GM23338 (cell line): ENCODE measurements at places on chromosomes 4 and X. TPM values are rescaled to one million over a fixed set of nuclear protein-coding genes. Genes with fewer than 3 reads are reported as not detected.

GRCh38 chr4:35125995-35126712 lies 1118.2 kb downstream of the ARAP2 start:
- no peak overlapping the region for H3K4me3 ChIP-seq
- H3K27ac ChIP-seq = no peak overlapping the region
- no peaks in the 10 kb centered on the region for H3K36me3 ChIP-seq
- H3K27me3 ChIP-seq = no peaks in the 10 kb centered on the region
- DNase-seq = no peak

GRCh38 chr4:70903291-70903603 lies 1.1 kb downstream of the MOB1B start:
- H3K27ac ChIP-seq = no peak overlapping the region
- peaks cover 7% of the 10 kb centered on the region; the same call in 1 of the 2 replicates for H3K36me3 ChIP-seq
- DNase-seq = no peak
- H3K27me3 ChIP-seq = no peaks in the 10 kb centered on the region
- H3K4me1 ChIP-seq = peaks cover 7% of the 10 kb centered on the region
- H3K4me3 ChIP-seq = peak overlapping the region; percentile 94

- no peaks in the 10 kb centered on the region for H3K27me3 ChIP-seq
- no peak for DNase-seq
- no peaks in the 10 kb centered on the region for H3K4me1 ChIP-seq
These were observed 109.2 kb downstream of the STOX2 start for GRCh38 chr4:184014301-184014700.

- no peak for DNase-seq
- H3K27ac ChIP-seq = no peak overlapping the region
- H3K36me3 ChIP-seq = no peaks in the 10 kb centered on the region
- H3K4me1 ChIP-seq = no peaks in the 10 kb centered on the region
- no peak overlapping the region for H3K4me3 ChIP-seq
These were observed 226.1 kb downstream of the ENOX2 start for GRCh38 chrX:130676861-130677260.

GRCh38 chr4:149595500-149595899 lies 220.1 kb downstream of the IQCM start:
- no peaks in the 10 kb centered on the region for H3K4me1 ChIP-seq
- H3K36me3 ChIP-seq = no peaks in the 10 kb centered on the region
- no peak for DNase-seq
- H3K4me3 ChIP-seq = no peak overlapping the region
- no peak overlapping the region for H3K27ac ChIP-seq

DNA sequence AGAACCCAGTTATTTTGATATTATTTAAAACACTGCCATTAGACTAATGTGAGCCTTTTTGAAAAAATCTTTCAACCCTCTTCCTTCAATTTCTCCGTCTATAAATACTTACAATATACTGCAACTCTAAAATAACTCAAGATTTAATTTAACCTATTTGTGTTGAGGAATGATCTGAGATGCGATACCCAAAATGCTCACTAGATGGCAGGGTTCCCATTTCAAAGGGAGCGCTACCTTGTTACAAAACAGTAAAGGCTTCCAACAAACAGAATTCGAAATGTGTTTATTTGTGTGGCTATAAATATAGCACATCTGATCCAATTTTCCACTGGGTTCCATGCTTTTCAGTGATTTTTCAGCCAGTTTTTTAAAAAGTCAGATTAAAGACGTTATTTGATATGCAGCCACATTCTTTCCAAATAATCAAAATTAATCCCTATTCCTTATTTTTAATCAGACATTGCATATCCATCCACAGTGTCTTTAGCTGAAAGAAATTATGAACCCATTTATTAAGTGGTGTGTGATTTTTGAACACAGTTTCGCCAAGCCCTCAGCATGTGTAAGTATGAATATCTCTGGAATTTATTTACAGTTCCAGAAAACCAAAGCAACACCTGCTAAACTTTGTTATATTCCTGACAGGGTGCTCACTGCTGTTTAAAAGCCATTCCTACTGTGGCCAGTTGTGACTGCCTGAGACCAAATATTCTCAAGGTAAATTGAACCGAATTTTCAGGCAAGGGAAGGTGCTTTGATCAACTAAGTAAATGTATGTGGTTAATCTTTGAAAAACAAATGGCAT lies 668.0 kb upstream of the LCORL start:
- H3K27me3 ChIP-seq = no peaks in the 10 kb centered on the region
- peak; percentile 79 for DNase-seq
- H3K4me1 ChIP-seq = peaks cover 36% of the 10 kb centered on the region
- H3K27ac ChIP-seq = peak overlapping the region; percentile 93
- H3K4me3 ChIP-seq = no peak overlapping the region

DNA sequence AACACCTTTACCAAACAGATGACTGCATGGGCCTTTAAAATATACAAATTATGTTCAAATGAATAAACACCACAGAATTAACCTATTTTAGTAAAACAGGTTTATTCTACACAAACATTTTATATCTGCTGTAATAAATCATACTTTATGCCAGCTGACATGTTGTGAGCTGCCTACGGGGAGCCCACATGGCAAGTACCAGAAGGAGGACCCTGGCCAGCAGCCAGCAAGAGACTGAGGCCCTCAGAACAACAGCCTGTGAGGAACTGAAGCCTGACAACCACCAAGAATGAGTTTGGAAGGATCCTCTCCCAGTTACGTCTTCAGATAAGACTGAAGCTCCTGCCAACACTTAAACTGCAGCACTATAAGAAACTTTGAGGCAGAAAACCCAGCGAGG lies 377.0 kb downstream of the PDGFC start:
- no peaks in the 10 kb centered on the region for H3K27me3 ChIP-seq
- no peak overlapping the region for H3K27ac ChIP-seq
- H3K4me3 ChIP-seq = no peak overlapping the region
- no peak for DNase-seq

The TBC1D19 gene
- 4.0 and 4.3 TPM in 2 replicates for total RNA-seq

The WNK3 gene
- total RNA-seq = 27.4 and 27.6 TPM in 2 replicates

The ITIH6 gene
- not detected in 2 replicates for total RNA-seq

The FAM149A gene
- total RNA-seq = 13.3 and 22.5 TPM in 2 replicates

The RHOXF2 gene
- total RNA-seq = not detected in 2 replicates

The CXCL1 gene
- total RNA-seq = 1.6 and 1.9 TPM in 2 replicates

The PHEX gene
- total RNA-seq = 0.21 TPM in 1 of 2 replicates, not detected in the other

The HSFX3 gene
- total RNA-seq = not detected in 2 replicates

The F8 gene
- 1.8 and 2.9 TPM in 2 replicates for total RNA-seq
